ENCODE measurements at places on chromosomes 3 and 15. TPM values are rescaled to one million over a fixed set of nuclear protein-coding genes. Genes with fewer than 3 reads are reported as not detected.
A peak's percentile ranks its signal among the peaks of the same experiment; 100 is the strongest.

GRCh38 chr3:14295801-14296200 is 106.6 kb upstream of the SLC6A6 start:
- no peak for DNase-seq

DNA sequence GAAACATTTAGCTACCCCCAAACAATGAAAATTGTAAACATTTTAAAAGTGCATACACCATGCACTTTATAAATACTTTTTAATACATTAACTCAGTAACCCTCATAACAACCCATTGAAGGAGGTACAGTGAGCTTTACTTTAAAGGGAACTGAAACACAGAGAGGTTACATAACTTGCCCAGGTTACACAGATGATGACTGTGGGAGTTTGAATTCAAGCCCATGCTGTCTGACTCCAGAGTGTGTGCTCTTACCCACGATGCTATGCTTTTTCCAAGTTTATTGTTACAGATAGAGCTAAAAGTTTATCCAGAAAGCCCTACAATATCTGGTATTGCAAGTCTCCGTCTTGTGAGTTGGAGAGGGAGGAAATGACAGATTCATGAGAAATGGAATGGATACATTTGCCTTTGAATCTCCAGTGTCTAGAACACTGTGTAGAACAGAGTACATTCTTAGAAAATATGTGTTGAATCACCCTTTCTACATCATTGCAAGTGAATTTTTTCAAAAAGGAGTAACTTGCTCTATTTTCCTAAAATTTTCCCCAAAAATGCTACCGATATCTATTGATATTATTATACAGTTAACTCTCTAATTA is 428.3 kb downstream of the NAALADL2 start:
- DNase-seq: no peak

RBPMS2 gene
- 5.3 TPM for total RNA-seq

KLF13 gene
- 49.6 TPM for total RNA-seq

GRCh38 chr3:10189557-10190354 is 25.0 kb downstream of the IRAK2 start:
- peak; percentile 96 for DNase-seq

DNA sequence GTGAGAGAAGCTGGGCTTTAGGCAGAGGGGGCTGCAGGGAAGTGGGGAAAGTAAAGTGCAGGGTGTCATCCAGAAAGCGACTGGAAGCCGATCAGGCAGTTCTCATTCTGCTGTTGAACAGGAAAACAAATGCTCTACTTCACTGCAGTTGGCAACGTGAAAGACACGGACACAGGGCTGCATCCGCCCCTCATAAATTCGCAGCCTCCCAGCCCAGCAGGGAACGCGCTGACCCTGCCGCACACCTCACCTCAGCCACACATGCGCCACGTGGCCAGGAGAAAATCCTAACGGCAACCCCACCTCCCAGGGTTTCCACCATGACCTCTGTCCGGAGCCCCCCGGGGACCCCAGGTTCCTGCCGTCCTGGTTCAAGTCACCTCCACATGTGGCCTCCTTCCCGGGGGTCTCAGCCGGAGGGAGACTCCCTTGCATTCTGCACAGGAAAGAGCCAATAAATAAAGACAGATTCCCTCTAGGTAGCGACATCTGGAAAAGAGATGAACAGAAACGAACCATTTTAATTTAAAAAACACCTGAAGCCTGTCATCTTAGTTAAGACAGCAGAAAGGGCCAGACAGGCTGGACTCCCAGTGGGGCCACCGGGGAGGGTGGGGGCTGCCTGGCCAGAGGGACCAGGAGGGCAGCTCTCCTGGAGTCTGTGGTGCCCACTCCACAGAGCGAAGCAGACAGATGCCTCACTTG is 118.7 kb downstream of the TMEM266 start:
- DNase-seq: no peak

C3orf20 gene
- total RNA-seq: 0.10 TPM

GOLGA8R gene
- total RNA-seq: 8.0 TPM
